ENCODE measurements at places on chromosomes 16 and 17. TPM values are rescaled to one million over a fixed set of nuclear protein-coding genes. Genes with fewer than 3 reads are reported as not detected.
A peak's percentile ranks its signal among the peaks of the same experiment; 100 is the strongest.

The TSPOAP1 gene
- total RNA-seq, result 51.5 TPM

The TEX14 gene
- 0.10 TPM for total RNA-seq

The SMPD3 gene
- 11.1 TPM for total RNA-seq

The ZFP90 gene
- 32.1 TPM for total RNA-seq

The PERCC1 gene
- total RNA-seq, result not detected

The GNG13 gene
- total RNA-seq, result not detected

The CCDC154 gene
- total RNA-seq, result 2.1 TPM

The ATMIN gene
- total RNA-seq, result 27.0 TPM

The SETD1A gene
- total RNA-seq, result 25.6 TPM

The HBM gene
- total RNA-seq, result not detected

DNA sequence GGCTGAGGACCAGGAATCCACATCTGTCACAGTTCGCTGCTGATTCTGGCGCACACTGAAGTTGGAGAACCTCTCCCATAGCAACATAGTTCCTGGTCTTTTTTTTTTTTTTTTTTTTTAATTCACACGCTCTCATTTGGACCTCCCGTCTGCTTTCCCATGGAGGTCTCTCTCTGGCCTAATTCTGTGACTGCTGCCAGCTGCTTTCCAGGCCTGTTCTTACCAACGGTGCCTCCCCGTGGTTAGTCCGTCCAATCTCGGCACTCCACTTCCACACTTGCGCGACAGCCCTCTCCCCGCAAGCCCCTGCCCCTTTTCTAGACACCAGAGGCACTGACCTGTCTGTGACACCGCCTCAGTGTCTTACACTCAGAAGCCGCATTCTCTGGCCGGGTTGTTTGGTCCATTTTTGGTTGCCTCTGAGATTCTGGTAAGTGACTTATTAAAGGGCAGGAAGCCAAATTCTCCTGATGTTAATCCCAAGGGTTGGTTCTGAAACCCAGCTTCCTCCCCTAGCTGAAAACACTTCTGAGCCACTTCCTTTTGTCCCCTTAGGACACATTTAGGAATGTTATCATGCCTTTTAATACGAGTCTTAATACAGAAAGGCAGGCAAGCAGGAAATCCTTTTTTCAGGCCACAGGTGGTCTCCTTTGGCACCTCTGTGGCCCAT is 1.1 kb upstream of the AKTIP start:
- H3K4me3 ChIP-seq, result peak overlapping the region; percentile 85
- H3K36me3 ChIP-seq, result peaks cover 29% of the 10 kb centered on the region
- H3K4me1 ChIP-seq, result peaks cover 49% of the 10 kb centered on the region
- H3K27ac ChIP-seq, result peak overlapping the region; percentile 91
- DNase-seq, result peak; percentile 45

DNA sequence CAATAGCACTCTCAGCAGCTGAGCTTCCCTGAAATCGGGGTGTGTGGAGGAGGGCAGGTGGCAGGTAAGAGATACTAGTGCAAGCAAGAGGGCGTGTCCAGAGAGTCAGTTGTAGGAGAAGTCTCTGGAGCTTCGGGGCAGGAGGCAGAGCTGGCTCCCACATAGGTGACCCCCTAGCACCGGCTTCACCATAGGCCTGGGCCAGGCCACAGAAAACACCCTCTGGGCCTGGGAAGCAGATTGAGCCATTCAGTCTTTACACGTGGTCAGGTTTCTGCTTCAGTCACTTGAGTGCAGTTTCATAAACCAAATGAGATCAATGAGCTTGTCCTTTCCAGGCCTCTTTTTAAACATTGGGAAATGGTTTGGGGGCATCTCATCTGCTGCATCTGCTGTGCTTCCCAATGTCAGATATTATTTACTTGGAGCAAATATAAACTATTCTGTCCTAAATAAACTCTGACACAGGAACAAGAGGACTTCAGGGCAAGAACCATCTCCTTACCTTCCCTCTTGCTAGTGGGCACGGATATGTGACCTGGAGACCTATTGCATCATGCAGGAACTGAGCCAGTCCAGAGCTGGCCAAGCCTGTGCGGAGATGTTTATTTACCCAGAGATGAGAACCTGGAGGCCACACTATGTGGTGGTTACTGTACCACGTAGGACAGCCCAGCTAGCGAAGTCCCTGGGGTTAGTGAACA is 16.1 kb downstream of the CCR7 start:
- peaks cover 92% of the 10 kb centered on the region for H3K4me1 ChIP-seq
- H3K36me3 ChIP-seq, result peaks cover 52% of the 10 kb centered on the region
- no peaks in the 10 kb centered on the region for H3K27me3 ChIP-seq
- DNase-seq, result peak; percentile 25

DNA sequence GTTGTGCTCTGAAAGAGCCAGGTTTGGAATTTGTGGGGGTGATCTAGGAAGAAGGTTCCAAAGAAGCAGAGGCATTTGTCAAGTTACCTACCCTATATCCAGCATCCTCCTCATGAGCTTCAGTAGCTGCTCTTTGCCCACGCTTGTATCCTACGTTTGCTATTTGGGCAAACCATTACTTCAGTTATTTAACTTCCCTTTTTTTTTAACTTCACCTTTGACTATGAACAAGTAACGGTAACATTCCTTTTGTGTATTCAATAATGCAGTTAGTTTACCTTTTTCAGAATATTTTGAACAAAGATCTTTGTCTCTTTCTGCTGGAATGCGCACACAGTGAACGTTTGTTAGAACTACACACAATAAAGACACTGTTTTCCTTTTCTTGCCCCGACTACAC is 41.5 kb downstream of the CYB5B start:
- H3K4me3 ChIP-seq, result no peak overlapping the region
- no peak overlapping the region for H3K27ac ChIP-seq
- DNase-seq, result no peak
- H3K36me3 ChIP-seq, result peaks cover 37% of the 10 kb centered on the region
- H3K27me3 ChIP-seq, result no peaks in the 10 kb centered on the region
- H3K4me1 ChIP-seq, result peaks cover 50% of the 10 kb centered on the region

- no peak overlapping the region for H3K27ac ChIP-seq
- H3K4me1 ChIP-seq, result peaks cover 22% of the 10 kb centered on the region
- peaks cover 32% of the 10 kb centered on the region for H3K27me3 ChIP-seq
- H3K4me3 ChIP-seq, result peak overlapping the region; percentile 36
Measured at GRCh38 chr16:90019543-90020259, 445 bp upstream of the DBNDD1 start.

DNA sequence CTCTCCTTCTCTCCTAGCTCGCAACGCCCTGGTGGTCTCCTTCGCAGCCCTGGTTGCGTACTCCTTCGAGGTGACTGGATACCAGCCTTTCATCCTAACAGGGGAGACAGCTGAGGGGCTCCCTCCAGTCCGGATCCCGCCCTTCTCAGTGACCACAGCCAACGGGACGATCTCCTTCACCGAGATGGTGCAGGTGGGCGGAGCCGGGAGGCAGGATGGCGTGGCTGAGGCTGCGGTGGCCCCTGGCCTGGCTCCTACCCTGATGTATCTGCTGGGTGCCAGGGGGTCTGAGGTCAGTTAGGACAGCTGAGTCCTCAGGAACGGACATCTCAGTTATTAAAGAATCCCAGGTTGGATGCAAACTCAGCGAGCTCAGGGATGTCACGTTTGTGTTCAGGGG is 16.7 kb downstream of the SLC26A11 start:
- no peak overlapping the region for H3K4me3 ChIP-seq
- no peak overlapping the region for H3K27ac ChIP-seq
- peaks cover 11% of the 10 kb centered on the region for H3K36me3 ChIP-seq
- no peaks in the 10 kb centered on the region for H3K4me1 ChIP-seq

DNA sequence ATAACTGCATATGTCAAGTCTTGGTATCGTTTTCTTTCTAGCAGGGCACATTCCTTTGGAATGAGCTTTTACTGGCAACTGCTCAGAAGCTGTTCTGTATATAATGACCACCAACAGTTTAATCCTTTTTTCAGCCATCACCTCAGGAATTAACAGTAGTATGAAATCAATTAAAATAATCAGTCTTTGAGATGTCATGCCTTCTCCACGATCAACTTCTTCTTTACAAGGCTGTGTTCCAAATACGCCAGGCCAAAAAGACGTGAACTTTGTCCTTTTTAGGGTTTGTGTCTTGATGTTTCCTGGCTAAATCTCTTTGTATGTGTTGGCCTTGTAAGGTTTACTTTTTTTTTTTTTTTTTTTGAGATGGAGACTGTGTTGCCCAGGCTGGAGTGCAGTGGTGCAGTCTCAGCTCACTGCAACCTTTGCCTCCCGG is 54.9 kb downstream of the ABCC1 start:
- DNase-seq, result no peak
- H3K36me3 ChIP-seq, result peaks cover 35% of the 10 kb centered on the region
- no peak overlapping the region for H3K4me3 ChIP-seq
- H3K27me3 ChIP-seq, result no peaks in the 10 kb centered on the region
- H3K4me1 ChIP-seq, result peaks cover 24% of the 10 kb centered on the region
- H3K27ac ChIP-seq, result no peak overlapping the region

GRCh38 chr17:28655160-28655559 is 6.5 kb downstream of the SDF2 start:
- H3K4me3 ChIP-seq, result no peak overlapping the region
- no peak overlapping the region for H3K27ac ChIP-seq
- H3K36me3 ChIP-seq, result peaks cover 43% of the 10 kb centered on the region

DNA sequence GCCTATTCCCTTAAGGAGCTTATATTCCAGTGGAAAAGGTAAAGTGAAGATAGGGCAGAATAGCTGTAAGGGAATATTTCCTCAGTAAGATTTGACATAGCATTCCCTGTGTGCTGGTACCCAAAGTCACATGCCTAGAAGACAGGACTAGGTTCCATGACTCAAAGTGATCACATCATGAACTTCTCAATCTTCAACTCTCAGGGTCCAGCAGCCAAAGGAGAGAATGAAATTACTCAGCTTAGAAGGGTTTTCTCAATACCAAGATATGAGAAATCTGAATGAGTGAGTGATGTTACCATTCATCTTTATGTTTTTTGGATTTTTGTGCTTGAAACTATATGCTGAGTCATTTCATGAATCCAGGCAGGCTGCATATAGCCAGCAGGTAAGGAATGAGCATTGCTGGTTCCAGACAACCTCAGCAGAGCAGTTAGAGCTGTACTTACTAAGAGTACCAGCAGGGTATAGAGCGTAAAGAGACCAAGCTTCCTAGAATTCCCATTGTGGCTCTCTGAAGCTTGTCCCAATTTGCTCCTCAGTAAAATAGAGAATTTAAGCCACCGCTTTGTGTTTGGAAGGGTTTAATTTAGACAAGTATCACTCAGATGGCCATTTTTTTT is 91.1 kb downstream of the ANKFN1 start:
- H3K4me3 ChIP-seq, result no peak overlapping the region
- H3K36me3 ChIP-seq, result no peaks in the 10 kb centered on the region
- DNase-seq, result no peak

GRCh38 chr16:30983898-30984610 is 953 bp upstream of the HSD3B7 start:
- no peak for DNase-seq
- H3K4me1 ChIP-seq, result peaks cover 15% of the 10 kb centered on the region
- no peaks in the 10 kb centered on the region for H3K27me3 ChIP-seq
- no peak overlapping the region for H3K27ac ChIP-seq
- no peak overlapping the region for H3K4me3 ChIP-seq

- peaks cover 9% of the 10 kb centered on the region for H3K36me3 ChIP-seq
- H3K4me3 ChIP-seq, result no peak overlapping the region
- no peak overlapping the region for H3K27ac ChIP-seq
- H3K27me3 ChIP-seq, result no peaks in the 10 kb centered on the region
- H3K4me1 ChIP-seq, result peaks cover 17% of the 10 kb centered on the region
Measured at GRCh38 chr16:50178491-50178941, 25.4 kb downstream of the TENT4B start.

- H3K27ac ChIP-seq, result no peak overlapping the region
- H3K4me1 ChIP-seq, result no peaks in the 10 kb centered on the region
- H3K36me3 ChIP-seq, result no peaks in the 10 kb centered on the region
- no peaks in the 10 kb centered on the region for H3K27me3 ChIP-seq
Measured at GRCh38 chr16:51508490-51509212, 357.6 kb upstream of the SALL1 start.

GRCh38 chr17:2090210-2090641 is 35.3 kb downstream of the HIC1 start:
- peaks cover 24% of the 10 kb centered on the region for H3K36me3 ChIP-seq
- no peak for DNase-seq
- H3K4me3 ChIP-seq, result peak overlapping the region; percentile 79

DNA sequence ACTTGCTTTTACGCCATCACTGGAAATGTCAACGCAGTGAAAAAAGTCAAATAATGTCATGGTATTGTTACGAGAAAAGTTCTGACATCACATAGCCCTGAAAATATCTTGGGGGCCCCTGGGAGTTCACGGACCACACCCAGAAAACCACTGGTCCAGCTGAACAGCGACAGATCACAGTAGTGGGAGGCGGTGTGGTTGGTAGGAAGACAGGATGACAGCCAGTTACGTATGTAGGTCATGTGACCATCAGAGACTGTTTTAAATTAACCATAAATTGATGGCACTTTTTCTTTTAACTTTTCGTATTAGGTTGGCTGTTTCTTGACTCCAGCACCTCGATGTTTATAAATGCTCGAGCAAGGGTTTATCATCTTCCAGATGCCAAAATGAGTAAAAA is 11.9 kb downstream of the ERCC4 start:
- no peak for DNase-seq
- peaks cover 29% of the 10 kb centered on the region for H3K36me3 ChIP-seq
- H3K27ac ChIP-seq, result no peak overlapping the region
- no peaks in the 10 kb centered on the region for H3K27me3 ChIP-seq

- no peak for DNase-seq
- peak overlapping the region; percentile 75 for H3K27ac ChIP-seq
- no peak overlapping the region for H3K4me3 ChIP-seq
- H3K4me1 ChIP-seq, result peaks cover 66% of the 10 kb centered on the region
- peaks cover 54% of the 10 kb centered on the region for H3K36me3 ChIP-seq
Measured at GRCh38 chr17:57595947-57596695, 149.0 kb downstream of the CCDC182 start.

- H3K27ac ChIP-seq, result no peak overlapping the region
- H3K4me3 ChIP-seq, result no peak overlapping the region
- peak; percentile 34 for DNase-seq
- H3K27me3 ChIP-seq, result peaks cover 2% of the 10 kb centered on the region
Measured at GRCh38 chr16:57815987-57816745, 13.9 kb upstream of the KIFC3 start.

GRCh38 chr17:1137465-1137894 is 42.3 kb downstream of the ABR start:
- H3K4me3 ChIP-seq, result no peak overlapping the region
- no peaks in the 10 kb centered on the region for H3K27me3 ChIP-seq
- H3K27ac ChIP-seq, result no peak overlapping the region
- no peaks in the 10 kb centered on the region for H3K4me1 ChIP-seq
- peak; percentile 39 for DNase-seq

Measured in activated CD8-positive, alpha-beta T cell treated with anti-CD3 and anti-CD28 coated beads, Interleukin-2, amount 10 ng/mL, durations not matched to agents 7 days and 5 days (primary cell).